ENCODE measurements at places on chromosomes 2 and 18. TPM values are rescaled to one million over a fixed set of nuclear protein-coding genes. Genes with fewer than 3 reads are reported as not detected.

DNA sequence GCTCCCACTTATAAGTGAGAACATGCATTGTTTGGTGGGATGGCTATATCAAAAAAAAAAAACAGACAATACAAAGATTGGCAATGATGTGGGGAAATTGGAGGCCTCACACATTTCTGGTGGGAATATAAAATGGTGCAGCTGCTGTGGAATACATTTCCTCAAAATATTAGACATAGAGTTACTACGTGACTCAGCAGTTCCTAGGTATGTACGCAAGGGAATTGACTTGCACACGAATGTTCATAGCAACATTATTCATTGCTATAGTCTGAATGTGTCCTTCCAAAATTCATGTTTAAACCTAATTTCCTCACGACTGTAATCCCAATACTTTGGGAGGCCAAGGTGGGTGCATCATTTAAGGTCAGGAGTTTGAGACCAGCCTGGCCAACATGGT is 2.3 kb upstream of the ARHGEF33 start:
- no peak overlapping the region for H3K27ac ChIP-seq
- DNase-seq = no peak
- H3K4me3 ChIP-seq = no peak overlapping the region
- no peaks in the 10 kb centered on the region for H3K27me3 ChIP-seq
- no peaks in the 10 kb centered on the region for H3K36me3 ChIP-seq
- H3K4me1 ChIP-seq = no peaks in the 10 kb centered on the region

ABCG8 gene
- 0.11 TPM for polyA plus RNA-seq

DNA sequence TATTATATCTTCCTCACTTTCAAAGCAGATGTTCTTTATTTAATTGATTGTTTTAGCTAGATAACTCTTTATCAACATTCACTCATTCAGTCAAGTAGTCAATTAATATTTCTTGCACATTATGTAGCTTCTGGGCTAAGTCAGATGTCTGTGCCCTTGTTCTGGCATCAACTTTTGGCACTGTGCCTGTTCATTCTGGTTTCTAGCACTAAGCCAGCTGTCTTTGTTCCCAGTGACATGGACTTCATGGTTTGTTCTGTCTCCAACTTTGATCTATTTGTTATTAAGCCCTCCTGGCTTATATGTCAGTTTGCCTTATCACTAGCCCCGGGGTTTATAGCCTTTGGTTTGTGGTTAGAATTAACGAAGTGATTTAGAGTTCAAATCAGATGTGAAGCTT is 247.9 kb upstream of the SYT4 start:
- H3K27me3 ChIP-seq = no peaks in the 10 kb centered on the region
- no peak overlapping the region for H3K27ac ChIP-seq
- H3K4me3 ChIP-seq = no peak overlapping the region
- no peak for DNase-seq

- no peak overlapping the region for H3K27ac ChIP-seq
- no peaks in the 10 kb centered on the region for H3K36me3 ChIP-seq
- no peak for DNase-seq
- no peaks in the 10 kb centered on the region for H3K4me1 ChIP-seq
Measured at GRCh38 chr18:59055345-59056032, 84.2 kb upstream of the SEC11C start.

GAREM2 gene
- 2.6 TPM for polyA plus RNA-seq

GRCh38 chr2:241558532-241559322 is at the start of gene BOK:
Gene BOK, plus strand, starts transcription at chr2:241558745. Its CDS starts 739 bp downstream, at chr2:241559484.
- no peak for DNase-seq
- no peak within 1 kb of the TSS for H3K4me3 ChIP-seq
- no peak within 1 kb of the TSS for H3K27ac ChIP-seq
- no peaks in the 10 kb centered on the region for H3K27me3 ChIP-seq

DNA sequence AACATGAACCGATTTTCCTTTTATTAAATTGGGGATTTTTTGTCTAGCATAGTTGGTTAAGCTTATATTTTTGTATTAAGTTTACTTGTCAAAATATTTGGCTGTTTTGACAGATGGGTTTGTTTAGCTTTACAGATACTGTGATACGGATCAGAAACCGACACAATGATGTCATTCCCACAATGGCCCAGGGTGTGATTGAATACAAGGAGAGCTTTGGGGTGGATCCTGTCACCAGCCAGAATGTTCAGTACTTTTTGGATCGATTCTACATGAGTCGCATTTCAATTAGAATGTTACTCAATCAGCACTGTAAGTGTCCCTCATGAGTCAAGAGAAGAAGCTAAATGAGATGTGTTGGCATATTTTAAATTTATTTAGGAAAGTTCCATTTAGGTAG is 8.5 kb downstream of the PDK1 start:
- no peaks in the 10 kb centered on the region for H3K27me3 ChIP-seq
- no peak overlapping the region for H3K4me3 ChIP-seq
- no peak overlapping the region for H3K27ac ChIP-seq
- no peaks in the 10 kb centered on the region for H3K36me3 ChIP-seq
- no peak for DNase-seq

DNA sequence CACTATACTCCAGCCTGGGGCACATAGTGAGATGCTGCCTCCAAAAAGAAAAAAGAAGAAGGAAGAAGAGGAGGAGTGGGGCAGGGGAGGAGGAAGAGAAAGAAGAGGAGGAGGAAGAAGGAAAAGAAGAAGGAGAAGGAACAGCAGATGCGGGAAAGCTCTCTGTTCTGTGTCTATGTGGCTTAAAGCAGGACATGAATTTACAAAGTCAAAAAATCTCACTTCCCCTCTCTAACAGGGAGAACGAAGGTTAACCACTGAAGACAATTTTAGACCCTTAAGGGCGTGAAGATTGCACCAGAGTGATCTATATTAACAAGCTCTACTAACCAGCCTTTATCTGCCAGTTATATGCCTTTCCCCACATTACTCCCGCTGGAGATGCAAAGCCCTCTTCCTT is 258.9 kb downstream of the METTL4 start:
- no peak overlapping the region for H3K4me3 ChIP-seq
- DNase-seq = no peak
- no peaks in the 10 kb centered on the region for H3K4me1 ChIP-seq
- H3K27ac ChIP-seq = no peak overlapping the region
- H3K27me3 ChIP-seq = no peaks in the 10 kb centered on the region

- no peak for DNase-seq
- no peak overlapping the region for H3K27ac ChIP-seq
- no peaks in the 10 kb centered on the region for H3K36me3 ChIP-seq
- H3K4me3 ChIP-seq = no peak overlapping the region
Measured at GRCh38 chr18:58562999-58563667, 65.8 kb downstream of the ALPK2 start.

ASB3 gene
- 18.9 TPM for polyA plus RNA-seq

GRCh38 chr2:85996591-85996990 is 107.8 kb upstream of the ST3GAL5 start:
- H3K4me1 ChIP-seq = peaks cover 57% of the 10 kb centered on the region
- H3K4me3 ChIP-seq = no peak overlapping the region
- no peak overlapping the region for H3K27ac ChIP-seq

FAM161A gene
- 2.1 TPM for polyA plus RNA-seq

DNA sequence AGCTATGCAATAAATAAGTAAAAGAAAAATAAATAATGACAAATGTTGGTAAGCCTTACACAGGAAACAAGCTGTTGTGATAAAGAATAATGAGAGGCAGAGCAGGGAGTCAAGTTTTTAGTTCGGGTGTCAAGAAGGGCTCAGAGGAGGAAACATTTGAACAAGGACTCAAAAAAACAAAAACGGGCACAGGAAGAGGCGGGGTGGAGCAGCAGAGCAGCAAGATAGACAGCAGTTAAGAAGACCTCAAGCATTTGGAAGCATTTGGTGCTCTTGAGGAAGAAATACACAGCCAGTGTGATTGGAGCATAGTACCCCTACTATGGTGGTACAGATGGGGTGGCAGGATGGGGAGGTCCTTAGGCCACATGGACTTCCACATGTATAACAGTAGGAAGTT is 2.8 kb downstream of the TMEM169 start:
- DNase-seq = no peak
- H3K27me3 ChIP-seq = no peaks in the 10 kb centered on the region
- peak overlapping the region; percentile 15 for H3K4me3 ChIP-seq
- H3K27ac ChIP-seq = peak overlapping the region; percentile 77
- H3K36me3 ChIP-seq = peaks cover 3% of the 10 kb centered on the region
- H3K4me1 ChIP-seq = peaks cover 42% of the 10 kb centered on the region

GRCh38 chr2:197280015-197280702 is 30.4 kb downstream of the ANKRD44 start:
- H3K27me3 ChIP-seq = no peaks in the 10 kb centered on the region
- peaks cover 65% of the 10 kb centered on the region for H3K4me1 ChIP-seq
- no peak for DNase-seq

GRCh38 chr2:240733803-240734495 is 42.3 kb downstream of the AQP12A start:
- no peaks in the 10 kb centered on the region for H3K36me3 ChIP-seq
- H3K27me3 ChIP-seq = no peaks in the 10 kb centered on the region
- no peak for DNase-seq
- no peaks in the 10 kb centered on the region for H3K4me1 ChIP-seq
- no peak overlapping the region for H3K27ac ChIP-seq

DNA sequence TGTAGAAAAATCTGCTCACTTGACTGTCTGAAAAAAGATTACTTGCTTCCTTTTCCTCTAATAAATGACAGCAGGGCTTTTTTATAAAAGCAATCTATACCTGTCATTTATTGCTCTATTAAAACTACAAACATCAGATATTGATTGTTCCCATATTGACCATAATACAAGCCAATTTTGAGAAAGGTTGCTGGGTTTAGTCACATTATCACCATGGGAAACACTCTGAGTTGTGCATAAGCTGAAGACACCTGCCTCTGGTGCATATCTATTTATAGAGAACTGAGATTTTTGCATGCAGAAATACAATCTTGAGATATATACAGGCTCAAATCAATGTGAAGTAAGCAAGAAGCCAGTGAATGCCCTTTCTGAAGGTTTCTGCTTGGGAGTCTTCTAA is 853.9 kb downstream of the DCC start:
- no peaks in the 10 kb centered on the region for H3K4me1 ChIP-seq
- H3K36me3 ChIP-seq = no peaks in the 10 kb centered on the region
- no peak overlapping the region for H3K4me3 ChIP-seq
- no peak for DNase-seq
- no peaks in the 10 kb centered on the region for H3K27me3 ChIP-seq

EFHD1 gene
- 4.4 TPM for polyA plus RNA-seq

DNA sequence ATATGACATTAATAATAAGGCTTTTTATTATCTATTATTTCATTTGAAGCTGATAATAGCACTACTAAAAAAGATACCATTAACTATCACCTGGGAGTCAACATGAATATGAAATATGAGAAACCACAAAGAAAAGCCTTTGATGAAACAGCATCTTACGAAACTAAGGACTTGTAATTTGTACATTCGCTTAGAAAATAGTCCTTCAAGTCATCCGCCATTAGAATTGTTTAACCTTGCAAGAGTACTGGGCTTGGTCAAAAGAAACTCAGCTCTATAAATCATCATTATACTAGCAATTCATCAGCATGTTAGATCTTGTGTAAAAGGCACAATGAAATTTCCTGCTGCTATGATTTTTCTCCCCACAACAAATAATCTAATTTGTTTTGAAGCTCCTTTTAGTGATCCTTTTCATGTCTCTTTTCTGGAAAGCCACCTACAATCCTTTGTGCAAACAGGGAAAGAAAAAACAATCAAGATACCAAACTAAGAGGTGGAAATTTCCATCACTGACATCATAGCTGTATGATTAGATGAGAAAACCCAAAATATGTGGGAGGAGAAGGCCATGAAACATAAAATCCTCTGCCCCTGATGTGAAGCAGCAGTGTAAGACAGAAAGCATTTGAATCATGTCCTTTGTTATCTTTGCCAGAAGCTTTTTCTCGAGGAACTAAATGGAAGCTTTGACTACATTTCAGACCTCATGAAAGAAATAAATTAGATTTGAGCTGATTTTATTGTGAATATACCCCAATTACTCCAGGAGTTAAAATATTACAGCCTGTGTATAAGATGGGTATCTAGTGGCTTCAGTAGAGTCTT is 31.2 kb downstream of the SCN9A start:
- no peak overlapping the region for H3K4me3 ChIP-seq
- H3K27me3 ChIP-seq = no peaks in the 10 kb centered on the region
- DNase-seq = no peak

DNA sequence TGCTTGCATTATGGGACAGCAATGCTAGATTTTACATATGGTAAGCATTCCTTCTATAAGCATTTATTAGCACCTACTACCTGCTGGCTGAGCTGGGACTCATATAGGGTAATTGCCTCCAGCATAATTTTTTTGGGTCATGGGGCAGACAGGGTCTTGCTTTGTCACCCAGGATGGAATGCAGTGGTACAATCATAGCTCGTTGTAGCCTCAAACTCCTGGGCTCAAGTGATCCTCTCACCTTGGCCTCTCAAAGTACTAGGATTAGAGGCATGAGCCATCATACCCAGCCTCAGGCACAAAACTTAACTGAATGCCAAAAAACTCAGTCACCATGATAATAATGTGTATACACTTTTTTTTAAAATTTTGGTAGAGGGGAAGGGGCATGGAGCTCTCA is 35.3 kb downstream of the TMEM237 start:
- H3K27ac ChIP-seq = no peak overlapping the region
- H3K4me1 ChIP-seq = no peaks in the 10 kb centered on the region
- no peaks in the 10 kb centered on the region for H3K36me3 ChIP-seq
- no peak overlapping the region for H3K4me3 ChIP-seq
- no peaks in the 10 kb centered on the region for H3K27me3 ChIP-seq
- DNase-seq = no peak

GRCh38 chr2:149164296-149164695 is 125.8 kb downstream of the LYPD6B start:
- no peaks in the 10 kb centered on the region for H3K27me3 ChIP-seq
- DNase-seq = no peak
- no peak overlapping the region for H3K4me3 ChIP-seq
- no peak overlapping the region for H3K27ac ChIP-seq
- H3K4me1 ChIP-seq = no peaks in the 10 kb centered on the region

DNA sequence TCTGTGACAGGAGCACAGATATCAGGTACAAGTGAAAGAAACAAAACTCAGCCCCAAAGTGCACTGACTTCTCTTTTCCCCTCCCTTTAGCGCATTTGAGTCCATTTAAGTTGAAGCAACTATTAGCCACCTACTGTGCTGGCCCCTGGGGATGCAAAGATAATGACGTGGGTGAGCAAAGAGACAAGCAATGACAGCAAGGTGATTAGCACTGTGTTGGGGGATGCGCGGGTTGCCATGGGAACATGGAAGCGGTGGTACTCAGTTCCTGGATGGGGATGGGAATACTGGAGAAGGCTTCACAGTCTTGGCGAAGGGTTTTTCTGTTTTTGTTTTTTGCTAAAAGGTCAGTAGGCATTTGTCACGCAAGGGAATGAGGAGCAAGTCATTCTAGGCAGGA is 205.8 kb downstream of the LDLRAD4 start:
- H3K27ac ChIP-seq = no peak overlapping the region
- no peaks in the 10 kb centered on the region for H3K27me3 ChIP-seq
- no peak overlapping the region for H3K4me3 ChIP-seq
- H3K36me3 ChIP-seq = no peaks in the 10 kb centered on the region

INHBB gene
- polyA plus RNA-seq = not detected
